Activated CD4-positive, alpha-beta T cell treated with anti-CD3 and anti-CD28 coated beads, Interleukin-2, amount 50 U/mL, for 16 hours (primary cell): ENCODE measurements at places on chromosomes 6 and 20.
A peak's percentile ranks its signal among the peaks of the same experiment; 100 is the strongest.

- DNase-seq, result no peak
Measured at GRCh38 chr20:40679184-40679583, 9.9 kb downstream of the MAFB start.

GRCh38 chr6:155472886-155473285 lies 17.2 kb upstream of the NOX3 start:
- DNase-seq, result no peak

DNA sequence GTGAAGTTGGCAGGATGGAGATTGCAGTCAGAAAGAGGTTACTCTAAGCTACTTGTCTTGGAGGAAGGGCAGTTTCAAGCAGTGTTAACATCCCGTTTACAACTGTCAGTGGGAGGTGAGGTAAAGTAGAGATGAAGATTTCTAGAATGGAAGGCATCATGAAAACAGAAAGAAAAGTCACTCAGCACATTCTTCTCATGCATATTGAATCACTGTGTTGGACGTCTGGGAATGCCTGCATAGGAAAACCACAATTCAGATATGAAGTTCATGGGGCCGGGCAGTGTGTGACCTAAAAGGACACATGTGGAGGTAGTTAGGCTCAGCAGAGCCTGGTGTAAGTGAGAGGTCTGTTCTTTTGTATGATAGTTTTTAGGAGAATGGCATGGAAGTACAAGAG lies 73.5 kb upstream of the LAMP5 start:
- DNase-seq, result no peak

GRCh38 chr20:45433316-45433715 lies 17.4 kb downstream of the PIGT start:
- DNase-seq, result no peak

- no peak for DNase-seq
Measured at GRCh38 chr6:19432966-19433498, 404.1 kb upstream of the ID4 start.

GRCh38 chr6:90514496-90514895 lies 72.4 kb downstream of the MAP3K7 start:
- DNase-seq, result no peak

DNA sequence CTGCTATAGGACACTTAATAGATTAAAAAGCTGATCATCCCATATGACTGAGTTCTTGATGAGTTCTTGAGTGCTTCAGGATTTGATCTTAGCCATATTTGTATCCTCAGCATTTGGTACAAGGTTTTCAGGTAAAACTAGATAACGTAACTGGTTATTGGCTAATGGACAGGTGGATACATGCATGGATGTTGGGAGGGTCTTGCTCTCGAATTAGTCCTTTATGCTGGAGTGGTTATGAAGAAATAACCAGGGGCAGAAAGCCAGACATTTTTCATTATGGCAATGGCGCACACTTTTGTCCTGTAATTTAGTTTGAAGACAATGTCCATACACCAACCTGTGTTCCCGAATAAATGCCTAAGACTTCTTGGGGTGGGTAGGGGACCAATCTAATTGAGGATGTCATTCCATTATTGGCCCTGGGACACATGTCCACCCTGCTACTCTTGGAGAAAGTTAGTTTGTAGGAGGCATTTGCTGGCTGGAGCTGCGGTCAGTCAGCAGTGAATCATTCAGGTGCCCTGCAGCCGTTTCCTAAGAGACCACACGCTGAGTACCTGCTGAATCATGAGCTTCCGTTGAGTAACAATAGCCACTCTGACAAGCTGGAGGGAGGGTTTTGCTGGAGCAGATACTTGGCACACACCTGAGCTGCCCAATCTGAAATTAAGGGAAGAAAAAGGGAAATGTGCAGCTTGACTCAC lies 194.4 kb downstream of the FOXA2 start:
- DNase-seq, result no peak

GRCh38 chr6:30832864-30833263 lies 51.5 kb upstream of the DDR1 start:
- DNase-seq, result no peak

- no peak for DNase-seq
Measured at GRCh38 chr6:111231090-111231459, 143.8 kb downstream of the SLC16A10 start.

DNA sequence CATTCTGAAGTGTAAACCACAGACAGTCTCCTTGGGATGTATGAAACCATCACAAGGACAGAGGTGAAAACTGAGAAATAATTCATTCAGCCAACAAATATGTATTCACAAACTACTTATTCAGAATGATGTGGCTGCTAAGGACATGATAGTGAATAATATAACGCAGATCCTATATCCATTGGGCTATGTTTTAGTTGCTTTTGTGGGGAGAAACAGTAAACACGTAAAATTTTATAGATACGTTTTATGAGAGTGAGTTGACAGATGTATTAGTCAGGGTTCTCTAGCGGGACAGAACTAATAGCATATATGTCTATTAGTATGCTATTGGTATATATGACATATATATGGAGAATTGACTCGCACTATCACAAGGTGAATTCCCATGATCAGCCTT lies 402.5 kb downstream of the RFPL4B start:
- DNase-seq, result no peak

DNA sequence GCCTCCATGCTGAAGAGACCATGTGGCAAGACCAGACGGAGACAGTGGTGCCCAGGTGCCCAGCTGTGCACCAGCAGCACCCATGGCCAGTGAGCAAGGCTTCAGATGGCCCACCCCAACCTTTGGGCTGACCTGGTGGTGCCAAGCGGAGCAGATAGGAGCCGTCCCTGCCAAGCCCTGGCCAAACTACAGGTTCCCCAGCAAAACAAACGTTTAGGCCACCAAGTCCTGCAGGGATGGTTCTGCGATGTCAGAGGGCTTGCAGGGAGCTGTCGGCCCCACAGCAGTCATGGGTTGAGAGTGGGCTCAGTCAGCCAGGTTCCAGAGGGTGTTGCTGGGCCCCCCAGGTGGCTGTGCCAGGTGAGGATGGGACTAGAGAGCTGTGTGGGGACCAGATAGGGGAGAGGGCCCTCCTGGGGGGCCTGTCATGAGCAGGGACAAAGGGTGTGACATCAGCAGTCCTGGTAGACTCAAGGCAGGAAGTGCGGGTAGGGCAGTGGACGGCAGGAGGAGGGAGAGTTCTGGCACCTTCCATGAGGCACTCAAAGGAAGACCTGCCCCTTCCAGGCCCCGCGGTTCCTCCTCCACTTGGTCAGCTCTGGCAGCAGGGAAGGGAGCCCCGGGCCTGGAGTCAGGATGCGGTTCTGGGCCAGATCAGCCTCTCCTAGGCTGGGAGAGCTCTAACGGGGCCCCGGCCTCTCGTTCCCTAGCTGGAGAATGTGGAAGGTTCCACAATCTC lies 342.4 kb downstream of the ZFAND3 start:
- DNase-seq, result no peak

DNA sequence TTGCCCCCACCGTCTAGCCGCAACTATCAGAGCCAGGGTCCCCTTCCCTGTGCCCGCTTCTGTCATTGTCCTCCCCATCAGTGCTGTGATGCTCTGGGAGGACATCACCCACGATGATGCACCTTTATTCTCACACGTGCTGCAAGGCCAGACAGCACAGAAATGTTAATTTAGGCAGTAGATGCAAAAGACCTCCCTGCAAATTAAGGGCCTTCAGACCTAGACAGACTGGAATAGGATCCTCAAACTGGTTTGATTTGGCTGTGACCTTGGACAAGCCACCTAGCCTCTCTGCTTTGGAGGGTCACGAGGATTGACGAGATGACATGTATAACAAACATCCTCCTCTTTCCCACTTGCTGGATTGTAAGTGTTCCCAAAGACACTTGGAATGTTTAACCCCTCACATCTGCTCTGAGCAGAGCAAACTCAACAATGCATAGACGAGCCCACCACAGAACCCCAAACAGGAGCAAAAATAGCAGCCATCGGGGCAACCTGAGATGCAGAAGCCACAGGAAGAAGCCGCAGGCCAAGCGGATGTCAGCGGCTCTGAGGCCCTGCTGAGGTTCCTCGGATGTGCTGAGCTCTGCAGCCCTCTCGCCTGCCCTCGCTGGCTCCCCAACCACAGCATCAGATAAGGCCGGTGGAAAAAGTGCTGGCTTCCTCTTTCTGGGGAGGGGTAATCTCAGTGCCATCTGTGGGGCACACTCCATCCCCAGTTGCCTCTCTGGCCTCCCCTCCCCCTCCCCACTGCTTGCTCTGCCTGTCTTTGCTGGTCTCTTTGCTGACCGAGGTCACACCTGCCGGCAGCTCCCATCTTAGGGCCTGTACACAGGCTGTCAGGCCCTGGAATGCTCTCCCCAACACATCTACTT lies 35.3 kb downstream of the TOX2 start:
- peak; percentile 92 for DNase-seq

- no peak for DNase-seq
Measured at GRCh38 chr6:110486756-110487155, 10.3 kb upstream of the SLC22A16 start.

- no peak for DNase-seq
Measured at GRCh38 chr6:103720393-103720792, 1139.3 kb downstream of the HACE1 start.

GRCh38 chr6:3650959-3651697 lies 100.4 kb downstream of the PXDC1 start:
- DNase-seq, result no peak

DNA sequence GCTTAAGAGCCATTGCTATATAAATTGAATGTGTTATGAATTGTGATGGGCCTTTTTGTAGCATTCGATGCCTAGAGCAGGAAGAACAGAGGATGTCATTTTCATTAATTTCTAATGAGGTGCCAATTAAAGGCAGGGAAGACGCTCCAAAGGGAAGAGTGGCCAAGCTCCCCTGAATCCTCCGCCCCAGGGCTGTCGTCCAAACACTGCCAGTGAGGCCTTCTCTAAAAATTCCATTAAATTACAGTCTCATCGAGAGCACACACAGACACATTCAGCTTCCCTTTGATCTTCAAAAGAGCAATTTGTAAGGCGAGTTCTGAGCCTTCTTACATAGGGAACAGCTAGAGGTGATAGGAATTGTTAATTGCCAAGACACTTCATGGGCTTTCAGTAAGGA lies 300.0 kb downstream of the ZFAND3 start:
- no peak for DNase-seq

- no peak for DNase-seq
Measured at GRCh38 chr6:53984163-53984562, 127.1 kb upstream of the MLIP start.

- DNase-seq, result peak; percentile 44
Measured at GRCh38 chr6:157497579-157497978, 116.6 kb downstream of the ZDHHC14 start.

- DNase-seq, result no peak
Measured at GRCh38 chr6:84546427-84546914, 217.9 kb downstream of the TBX18 start.

GRCh38 chr20:63877755-63878470 lies 12.8 kb downstream of the TPD52L2 start:
- no peak for DNase-seq

DNA sequence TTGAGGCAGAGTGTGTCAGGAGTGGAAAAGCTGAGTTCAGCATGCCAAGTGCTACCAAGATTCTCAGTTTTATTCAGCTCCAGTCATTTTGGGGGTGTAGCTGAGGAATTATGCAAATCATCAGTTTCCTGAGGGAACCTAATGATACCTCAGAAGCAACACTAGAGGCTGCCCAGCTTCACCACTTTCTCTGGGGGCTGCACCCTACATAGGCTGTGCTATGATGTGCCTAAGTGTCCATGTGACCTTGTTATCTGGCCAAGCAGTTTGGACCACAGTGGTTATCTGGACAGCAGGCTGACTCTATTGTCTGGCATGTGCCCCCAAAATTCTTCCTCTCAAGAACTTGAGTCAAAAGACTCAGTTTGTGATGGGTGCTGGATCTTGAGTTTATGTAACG lies 374.6 kb upstream of the SYNCRIP start:
- DNase-seq, result no peak

- DNase-seq, result no peak
Measured at GRCh38 chr6:149939909-149940671, 1.7 kb upstream of the ULBP2 start.

DNA sequence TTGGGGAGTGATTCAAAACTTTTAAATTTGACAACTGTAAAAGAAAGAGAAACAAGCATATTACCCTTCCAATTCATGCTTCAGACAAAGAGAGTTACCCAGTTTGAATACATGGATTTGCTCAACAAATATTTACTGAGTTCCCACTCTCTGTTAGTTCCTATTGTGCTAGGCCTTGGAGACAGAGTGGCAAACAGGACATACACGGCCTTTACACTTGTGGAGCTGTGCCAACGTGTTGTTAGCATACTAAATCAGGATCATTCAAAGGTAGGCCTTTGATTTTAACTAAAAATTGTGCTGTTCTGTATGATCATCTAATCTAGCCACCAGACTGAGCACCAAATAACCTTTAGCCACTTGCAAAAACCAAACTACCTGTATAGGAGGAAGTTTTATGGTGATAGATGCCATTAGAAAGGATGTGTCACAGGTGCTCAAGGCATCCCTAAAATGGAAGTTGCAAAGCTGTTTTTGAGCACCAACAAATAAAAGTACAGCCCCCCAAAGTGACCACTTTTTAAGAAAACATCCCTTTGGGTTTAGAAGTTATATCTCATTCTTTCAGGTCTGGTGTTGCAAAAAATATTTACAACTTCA lies 84.5 kb downstream of the CHD6 start:
- DNase-seq, result no peak

DNA sequence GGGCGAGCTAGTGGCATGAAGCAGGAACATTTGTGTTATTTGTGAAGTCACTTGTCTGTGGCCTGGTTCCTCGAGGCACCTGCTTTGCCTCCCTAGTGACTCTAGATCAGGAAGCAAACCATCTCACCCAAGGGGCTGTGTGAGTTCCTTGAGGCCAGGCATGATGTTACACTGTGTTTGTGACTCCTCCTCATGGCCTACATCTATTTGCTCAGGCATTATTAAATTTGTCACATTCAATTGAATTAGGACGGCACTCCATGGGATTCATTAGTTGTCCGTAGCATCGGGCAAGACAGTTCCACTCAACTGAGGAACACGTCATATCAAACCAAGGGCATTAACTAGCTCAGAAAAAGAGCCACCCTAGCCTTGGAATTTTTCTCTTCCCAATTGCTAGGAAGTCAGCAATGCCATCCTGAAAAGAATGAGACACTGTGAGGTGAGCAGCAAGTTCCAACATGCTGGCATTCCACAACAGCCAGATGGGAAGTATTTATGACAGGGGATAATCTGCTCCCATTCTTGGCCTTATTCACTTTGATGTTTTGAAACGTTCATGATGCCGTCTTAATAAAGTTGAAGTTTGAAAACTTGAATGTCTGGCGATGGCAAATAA lies 17.2 kb downstream of the TMEM200A start:
- no peak for DNase-seq

- no peak for DNase-seq
Measured at GRCh38 chr6:100599088-100599770, 134.5 kb upstream of the SIM1 start.

DNA sequence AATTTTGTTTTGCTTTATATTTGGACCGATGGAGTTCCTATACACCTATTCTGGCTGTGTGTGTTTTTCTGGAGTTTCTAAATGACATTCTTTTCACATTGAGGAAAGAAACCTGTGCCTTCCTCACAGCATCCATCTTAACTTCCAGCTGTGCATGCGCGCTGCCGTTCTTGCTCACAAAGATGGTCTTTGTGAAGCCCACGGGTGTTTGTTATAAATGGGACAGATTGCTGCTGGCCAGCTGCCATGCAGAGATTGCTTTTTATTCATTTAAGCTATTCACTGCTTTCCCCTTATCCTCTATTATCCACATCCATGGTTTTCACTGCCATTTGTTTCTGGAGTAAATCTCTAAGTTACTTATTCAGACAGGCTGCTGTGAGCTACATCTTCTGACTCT lies 54.2 kb downstream of the SYNDIG1 start:
- no peak for DNase-seq
